Stromal cell of bone marrow (primary cell): ENCODE measurements at places on chromosomes 5 and 9.
A peak's percentile ranks its signal among the peaks of the same experiment; 100 is the strongest.

GRCh38 chr5:90084342-90084741 lies 325.2 kb downstream of the CETN3 start:
- DNase-seq = no peak

DNA sequence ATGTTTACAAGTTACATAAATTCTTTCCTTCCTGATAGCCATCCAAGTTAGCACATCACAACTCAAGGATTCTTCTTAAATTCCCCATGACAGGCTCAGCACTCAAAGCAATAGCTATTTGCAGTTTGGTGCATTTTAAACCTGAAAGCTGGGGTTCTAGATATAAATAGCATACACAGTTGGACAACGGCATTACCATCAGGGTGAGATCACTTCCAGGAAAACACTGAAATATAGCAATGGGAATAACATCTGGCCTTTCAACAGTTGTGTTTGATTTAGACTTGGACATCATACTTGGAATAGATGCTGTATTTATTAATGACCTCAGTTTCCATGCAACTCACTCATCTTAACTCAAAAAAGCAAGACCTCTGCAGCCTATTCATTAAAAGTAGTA lies 24.7 kb upstream of the LECT2 start:
- peak; percentile 70 for DNase-seq

DNA sequence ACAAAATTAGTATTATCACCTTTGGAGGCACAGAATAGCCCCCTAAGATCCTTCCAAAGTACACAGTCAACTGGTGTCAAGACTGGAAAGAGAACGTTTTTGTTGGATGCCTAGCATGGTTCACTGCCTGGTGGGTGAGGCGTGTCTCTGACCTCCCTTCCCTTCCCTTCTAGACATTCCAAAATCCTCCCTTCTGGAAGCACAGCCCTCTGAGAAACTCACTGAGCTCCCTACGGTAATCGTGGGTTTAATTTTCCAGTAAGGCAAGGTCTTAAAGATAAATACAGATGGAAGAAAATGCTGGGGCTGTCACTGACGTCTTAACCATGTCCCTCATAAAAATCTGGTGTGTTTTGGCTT lies 138.8 kb downstream of the LIFR start:
- DNase-seq = no peak

- DNase-seq = no peak
These were observed 18.4 kb upstream of the TTLL11 start for GRCh38 chr9:122111413-122112085.

GRCh38 chr9:87642330-87643106 lies 83.4 kb upstream of the CTSL start:
- DNase-seq = no peak

DNA sequence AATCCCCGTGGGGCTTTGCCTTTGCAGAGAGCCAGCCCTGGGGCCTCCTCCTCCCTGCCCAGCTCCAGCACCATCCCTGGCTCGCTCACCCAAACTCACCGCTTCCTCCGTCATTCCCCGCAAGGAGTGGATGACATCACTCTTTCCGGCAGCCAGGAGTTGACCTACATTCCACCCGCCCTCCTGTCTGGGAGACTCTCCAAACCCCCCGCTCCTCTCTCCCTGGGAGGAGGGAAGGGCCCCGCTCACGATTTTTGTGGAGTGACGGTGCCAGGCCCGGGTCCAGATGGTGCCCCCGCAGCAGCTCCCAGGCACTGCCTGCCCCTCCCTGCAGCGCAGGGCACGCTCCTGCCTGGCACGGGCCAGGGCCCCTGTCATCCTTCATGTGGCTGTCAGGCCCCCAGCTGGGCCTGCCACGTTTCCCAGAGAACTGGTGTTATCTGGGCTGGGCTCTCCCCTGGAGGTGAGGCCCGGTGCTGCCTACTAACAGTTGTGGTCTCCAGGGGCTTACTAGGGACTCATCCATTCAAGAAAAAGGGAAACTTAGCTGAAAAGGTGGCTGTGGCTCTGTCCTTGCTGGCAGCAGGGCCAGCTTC lies 52.3 kb downstream of the NTNG2 start:
- DNase-seq = peak; percentile 61

- no peak for DNase-seq
These were observed 19.0 kb downstream of the SNX24 start for GRCh38 chr5:122864400-122864799.

DNA sequence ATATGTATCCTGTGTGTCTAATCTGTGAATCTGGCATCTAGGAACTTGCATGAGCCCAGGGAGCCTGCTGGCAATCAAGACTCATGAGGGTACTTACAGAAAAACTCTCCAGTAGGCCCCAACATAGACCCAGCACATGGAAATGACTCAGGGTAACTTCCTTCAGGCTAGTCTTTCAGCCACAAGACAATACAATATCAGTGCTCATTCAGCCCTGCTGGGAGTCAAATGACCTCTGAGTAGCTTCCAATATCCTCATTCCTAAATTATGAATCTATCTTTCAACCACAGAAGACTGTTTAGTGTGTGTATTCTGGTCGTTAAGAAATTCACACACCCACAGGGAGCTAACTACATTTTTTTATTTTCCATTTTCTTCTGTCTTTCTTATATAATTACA lies 1273.0 kb downstream of the EFNA5 start:
- peak; percentile 96 for DNase-seq

GRCh38 chr5:116575326-116576052 lies 866 bp upstream of the SEMA6A start:
- DNase-seq = no peak

DNA sequence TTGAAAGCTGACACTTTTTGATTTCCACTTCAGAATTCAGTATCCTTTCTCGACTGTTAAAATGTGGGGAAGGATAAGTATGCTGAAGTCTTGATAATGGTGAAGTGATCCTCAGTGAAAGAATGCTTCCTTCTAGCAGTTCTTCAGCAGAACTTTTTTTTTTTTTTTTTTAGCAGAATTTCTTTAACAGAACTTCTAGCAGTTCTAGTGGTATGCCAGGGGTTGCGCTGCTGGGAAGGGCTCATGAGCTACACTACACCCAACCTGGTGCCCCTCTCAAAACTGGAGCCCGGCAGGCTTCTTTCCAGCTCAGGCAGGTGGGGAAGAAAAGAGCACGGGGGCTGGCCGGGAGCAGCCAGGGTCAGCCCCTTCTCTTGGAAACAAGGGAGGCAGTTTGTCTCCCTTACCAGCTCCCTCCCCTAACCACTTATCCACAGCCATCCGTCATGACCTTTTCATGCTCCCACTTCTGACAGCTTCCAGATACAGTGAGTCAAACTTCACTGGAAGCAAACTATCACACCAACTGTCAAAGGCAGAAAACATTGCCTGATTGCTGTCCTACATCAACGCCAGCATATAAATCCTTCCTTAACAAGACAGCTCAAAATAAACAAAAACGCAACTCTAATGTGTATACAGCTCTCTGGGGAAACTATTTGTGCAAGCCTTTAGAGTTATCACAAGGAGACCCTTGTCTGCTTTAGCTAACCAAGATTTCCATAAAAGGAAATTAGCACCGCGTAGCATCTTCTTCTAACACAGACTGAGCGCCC lies 211.5 kb downstream of the GAPVD1 start:
- DNase-seq = peak; percentile 52

DNA sequence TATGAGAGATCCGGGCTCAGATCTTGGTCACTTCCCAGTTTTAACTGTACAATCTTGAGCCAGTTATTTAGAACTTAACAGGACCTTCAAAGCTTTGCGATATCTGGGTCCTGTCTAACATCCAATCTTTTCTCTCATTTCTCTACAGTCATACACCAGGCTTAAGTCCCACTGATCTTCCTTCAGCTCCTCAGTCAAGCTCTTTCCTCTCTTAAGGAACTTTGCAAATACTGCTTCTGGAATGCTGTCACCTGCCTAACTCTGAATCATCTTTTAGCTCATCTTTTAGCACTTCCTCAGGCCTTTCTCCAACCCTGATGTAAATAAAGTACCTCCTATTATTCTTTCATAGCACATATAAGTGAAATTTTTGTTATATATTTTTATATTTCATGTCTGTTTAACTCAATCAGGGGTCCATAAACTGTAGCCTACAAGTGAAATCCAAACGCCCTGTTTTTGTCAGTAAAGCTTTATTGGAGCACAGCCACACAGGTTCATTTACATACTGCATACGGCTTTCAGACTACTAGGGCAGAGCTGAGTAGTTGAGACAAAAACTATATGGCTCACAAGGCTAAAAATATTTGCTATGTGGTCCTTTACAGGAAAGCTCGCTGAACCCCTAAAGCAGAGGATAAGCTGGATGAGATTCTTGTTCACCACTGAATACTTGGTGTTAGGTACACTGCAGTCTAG lies 63.5 kb downstream of the MEF2C start:
- no peak for DNase-seq

GRCh38 chr9:138105561-138106505 lies 228.3 kb downstream of the CACNA1B start:
- DNase-seq = no peak

DNA sequence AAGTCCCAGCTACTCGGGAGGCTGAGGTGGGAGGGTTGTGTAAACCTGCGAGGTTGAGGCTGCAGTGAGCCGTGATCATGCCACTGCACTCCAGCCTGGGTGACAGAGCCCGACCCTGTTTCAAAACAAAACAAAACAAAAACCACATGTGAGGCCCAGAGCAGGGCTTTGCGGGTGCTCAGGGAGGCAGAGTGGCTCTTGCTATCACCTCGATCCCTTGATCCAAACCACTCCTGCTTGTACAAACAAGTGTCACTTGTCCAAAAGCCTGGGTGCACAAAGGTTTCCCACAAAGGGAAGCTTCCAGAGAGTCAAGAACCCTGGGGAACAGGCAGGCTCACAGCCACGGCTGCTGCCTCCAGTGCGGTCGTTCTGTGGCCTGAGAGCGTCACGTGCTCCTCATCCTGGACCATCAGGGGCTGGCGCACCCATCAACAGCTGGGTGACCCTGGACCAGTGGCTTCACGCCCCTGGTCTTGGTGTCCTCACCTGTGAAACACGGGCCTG lies 162.7 kb downstream of the C9orf50 start:
- no peak for DNase-seq

DNA sequence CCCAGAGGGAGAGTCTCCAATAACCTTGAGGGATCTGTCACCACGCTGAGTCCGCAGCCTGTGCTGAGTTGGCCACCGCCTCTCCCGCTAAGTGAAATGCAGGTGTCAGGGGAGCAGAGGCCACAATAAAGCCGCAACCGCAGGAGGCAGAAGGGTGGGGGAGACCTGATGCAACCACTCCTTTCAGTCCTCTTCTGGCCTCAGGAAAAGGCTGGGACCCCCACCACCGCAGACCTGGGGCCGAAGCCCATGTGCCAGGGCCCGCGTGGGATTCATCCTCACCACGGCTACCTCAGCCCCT lies 576 bp downstream of the MAP1B start:
- DNase-seq = no peak

DNA sequence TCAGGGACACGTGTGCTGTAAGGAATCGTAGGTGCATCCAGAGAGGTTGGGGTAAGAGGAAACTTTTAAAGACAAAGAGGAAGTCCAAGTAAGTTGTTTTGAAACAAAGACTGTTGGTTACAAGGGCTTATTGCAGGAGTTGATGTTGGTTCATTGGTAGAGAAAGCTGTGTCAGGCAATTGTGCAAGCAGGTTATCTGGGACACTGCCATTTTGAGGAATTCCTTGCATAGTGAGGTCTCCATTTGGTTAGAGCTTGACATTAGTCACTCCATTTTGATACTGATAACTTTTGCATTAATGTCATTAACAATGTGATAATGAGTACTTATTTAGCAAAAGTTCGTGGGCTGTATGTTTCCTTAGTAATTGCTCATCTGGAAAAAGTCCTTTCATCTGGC lies 24.9 kb downstream of the CNOT6 start:
- no peak for DNase-seq

DNA sequence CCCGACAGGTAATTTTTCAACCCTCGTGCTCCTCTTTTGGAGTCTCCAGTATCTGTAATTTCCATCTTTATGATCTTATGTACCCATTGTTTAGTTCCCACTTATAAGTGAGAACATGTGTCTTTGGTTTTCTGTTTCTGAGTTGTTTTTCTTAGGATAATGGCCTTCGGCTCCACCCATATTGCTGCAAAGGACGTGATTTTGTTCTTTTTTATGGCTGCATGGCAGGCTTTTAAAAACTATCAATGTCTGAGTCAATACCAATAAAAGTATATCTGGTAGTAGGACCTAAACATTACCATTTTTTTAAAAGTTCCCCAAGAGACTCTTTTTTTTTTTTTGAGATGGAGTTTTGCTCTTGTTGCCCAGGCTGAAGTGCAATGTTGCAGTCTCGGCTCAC lies 3.9 kb upstream of the SLC26A2 start:
- no peak for DNase-seq
